ENCODE measurements at places on chromosomes 6 and 20.

- DNase-seq, result no peak
These were observed 12.6 kb downstream of the CENPW start for GRCh38 chr6:126352514-126352913.

- DNase-seq, result no peak
These were observed 136.5 kb downstream of the BTBD9 start for GRCh38 chr6:38503032-38503773.

GRCh38 chr6:40563111-40563510, 24.1 kb downstream of the LRFN2 start:
- DNase-seq, result no peak

- peak; percentile 54 for DNase-seq
These were observed 31.1 kb downstream of the SERPINB6 start for GRCh38 chr6:2940010-2940850.

GRCh38 chr6:151436802-151437201, 15.1 kb downstream of the RMND1 start:
- no peak for DNase-seq

- no peak for DNase-seq
These were observed 40.3 kb downstream of the TAF4 start for GRCh38 chr20:62025394-62025793.

GRCh38 chr6:35694462-35694861, 5.7 kb upstream of the FKBP5 start:
- DNase-seq, result no peak

GRCh38 chr6:10146715-10147451, 268.0 kb downstream of the TFAP2A start:
- no peak for DNase-seq

- no peak for DNase-seq
These were observed 165.5 kb upstream of the SCGN start for GRCh38 chr6:25486550-25486949.

DNA sequence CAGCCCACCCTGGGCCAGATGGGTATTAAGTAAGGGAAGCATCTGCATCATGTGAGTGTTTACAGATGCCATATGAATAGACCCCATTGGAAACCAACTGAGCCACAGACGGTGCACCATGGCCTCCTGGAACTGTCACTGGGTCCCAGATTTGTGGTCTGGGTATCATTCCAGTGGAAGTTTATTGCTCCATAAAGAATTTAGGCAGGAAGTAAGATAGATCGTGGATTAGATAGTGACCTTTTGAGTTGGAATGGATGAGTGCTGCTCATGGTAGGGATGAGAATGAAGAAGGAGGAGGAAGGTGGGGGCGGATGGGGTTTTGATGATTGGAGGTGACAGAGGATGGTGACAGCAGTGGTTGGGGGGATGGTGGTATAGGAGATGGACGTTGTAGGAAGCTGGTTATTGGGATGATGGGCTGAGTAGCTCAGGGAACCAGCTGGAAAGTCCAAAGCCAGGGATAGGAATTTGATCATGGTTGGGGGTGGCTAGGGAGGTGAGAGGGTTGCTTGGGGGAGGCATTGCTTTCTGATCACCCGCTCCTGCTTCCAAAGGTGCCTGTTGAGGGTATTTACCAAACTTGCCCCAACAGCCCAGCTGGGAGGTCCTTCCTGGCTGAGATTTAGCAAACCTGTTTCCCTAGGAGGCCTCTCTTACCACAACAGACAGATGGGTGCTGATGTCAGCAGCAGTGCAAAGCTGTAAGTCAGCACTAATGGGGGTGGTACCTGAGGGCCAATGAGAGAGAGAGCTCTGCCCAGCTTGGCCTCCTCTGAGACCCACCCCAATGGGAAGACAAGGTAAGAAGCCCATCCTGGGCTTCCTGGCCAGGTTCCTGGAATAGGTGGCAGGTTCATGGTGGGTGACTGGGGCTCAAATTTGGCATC, 78.0 kb downstream of the VEGFA start:
- no peak for DNase-seq

- DNase-seq, result no peak
These were observed 49.9 kb upstream of the TOP1 start for GRCh38 chr20:40978761-40979160.

- DNase-seq, result no peak
These were observed 22.0 kb downstream of the PRDM1 start for GRCh38 chr6:106108129-106108528.

- DNase-seq, result no peak
These were observed 172.8 kb downstream of the TINAG start for GRCh38 chr6:54481091-54481490.

DNA sequence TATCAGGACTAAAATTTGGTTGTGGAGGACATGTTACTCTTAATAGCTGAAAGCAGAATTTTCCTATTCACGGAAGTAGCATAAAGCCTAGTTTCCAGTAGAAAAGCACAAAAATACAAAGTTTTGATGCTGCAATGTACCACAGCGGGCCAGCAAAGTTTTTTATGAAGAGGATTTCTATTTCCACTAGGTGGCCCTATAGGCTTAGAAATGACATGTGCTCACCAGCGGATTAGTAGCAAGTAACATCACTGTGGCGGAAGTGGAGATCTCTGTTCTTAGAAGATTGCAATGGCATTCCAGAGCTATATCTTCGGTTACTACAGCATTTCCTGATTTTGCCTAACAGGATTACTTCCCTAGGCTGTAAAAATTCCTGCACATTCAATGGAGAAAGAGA, 1219.0 kb upstream of the EYS start:
- no peak for DNase-seq

GRCh38 chr20:48489656-48490055, 338.1 kb downstream of the PREX1 start:
- DNase-seq, result no peak

GRCh38 chr20:18397030-18397429, 69.8 kb downstream of the DZANK1 start:
- DNase-seq, result no peak

DNA sequence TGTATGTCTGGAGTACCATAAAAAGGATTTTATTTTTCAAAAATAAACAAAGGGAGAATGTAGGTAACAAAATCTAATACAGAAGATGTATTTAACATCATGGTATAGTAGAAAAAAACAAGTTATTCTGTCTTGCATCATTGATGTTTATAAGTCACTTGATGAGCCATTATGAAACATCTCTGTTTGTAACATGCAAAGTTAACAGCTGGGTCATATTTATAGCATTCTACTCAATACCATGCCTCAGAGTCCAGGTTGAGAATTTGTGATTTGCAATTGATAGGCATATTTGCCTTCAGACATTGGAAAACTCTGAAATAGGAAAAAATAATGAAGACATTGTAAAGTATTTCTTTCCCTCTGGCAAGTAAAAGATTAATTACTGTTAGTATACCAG, 52.3 kb upstream of the IL20RA start:
- DNase-seq, result no peak

GRCh38 chr20:57464642-57465211, 60.2 kb downstream of the CTCFL start:
- DNase-seq, result no peak

DNA sequence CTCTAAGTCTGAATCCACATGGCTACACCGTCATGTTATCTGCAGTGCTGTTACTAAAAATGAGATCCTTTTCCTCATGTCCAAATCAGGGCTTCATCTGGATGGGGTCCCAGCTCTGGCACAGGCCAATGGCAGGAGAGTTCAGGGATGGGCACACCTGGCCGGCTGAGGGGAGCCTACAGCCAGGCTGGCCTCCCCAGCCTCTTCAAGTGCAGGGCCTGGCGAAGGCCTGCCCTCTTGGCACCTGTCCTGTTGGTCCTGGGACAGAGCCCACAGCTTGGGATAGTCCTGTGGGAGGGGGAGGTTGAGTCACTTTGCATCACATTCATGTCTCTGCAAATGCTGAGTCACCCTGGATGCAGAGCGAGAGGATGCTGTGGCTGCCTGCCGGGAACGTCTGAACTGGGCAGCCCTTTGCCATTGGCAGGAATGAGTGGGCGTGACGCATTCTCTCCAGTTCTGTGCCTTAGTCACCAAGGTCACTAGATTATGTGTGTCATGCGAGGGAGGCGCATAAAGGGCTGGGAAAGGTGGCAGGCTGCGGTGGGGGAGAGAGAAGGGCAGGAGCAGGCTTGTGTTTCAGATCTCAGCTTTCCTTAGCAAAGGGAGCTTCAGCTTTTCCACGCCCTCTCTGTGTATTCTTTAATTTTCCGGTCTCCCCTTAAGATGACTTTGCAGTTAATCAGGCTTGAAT, 223.2 kb upstream of the ECI2 start:
- DNase-seq, result no peak

GRCh38 chr6:47075168-47075567, 33.0 kb upstream of the ADGRF1 start:
- DNase-seq, result no peak

DNA sequence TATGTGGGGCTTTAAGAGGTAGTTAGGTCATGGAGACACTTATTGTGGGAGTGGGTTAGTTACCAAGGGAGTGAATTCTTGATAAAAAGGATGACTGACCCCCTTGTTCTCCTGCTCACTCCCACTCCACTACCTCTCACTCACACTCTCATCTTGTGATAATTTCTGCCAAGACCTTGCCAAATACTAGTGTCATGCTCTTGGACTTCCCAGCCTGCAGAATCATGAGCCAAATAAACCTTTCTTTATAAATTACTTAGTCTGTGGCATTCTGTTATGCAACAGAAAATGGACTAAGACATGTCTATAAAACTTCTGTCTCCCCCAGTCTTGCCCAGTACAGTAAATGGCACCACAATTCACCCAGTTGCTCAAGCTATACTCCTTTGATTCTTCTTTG, 93.3 kb downstream of the COL21A1 start:
- DNase-seq, result no peak

GRCh38 chr6:148516217-148516616, 173.6 kb downstream of the SASH1 start:
- no peak for DNase-seq

DNA sequence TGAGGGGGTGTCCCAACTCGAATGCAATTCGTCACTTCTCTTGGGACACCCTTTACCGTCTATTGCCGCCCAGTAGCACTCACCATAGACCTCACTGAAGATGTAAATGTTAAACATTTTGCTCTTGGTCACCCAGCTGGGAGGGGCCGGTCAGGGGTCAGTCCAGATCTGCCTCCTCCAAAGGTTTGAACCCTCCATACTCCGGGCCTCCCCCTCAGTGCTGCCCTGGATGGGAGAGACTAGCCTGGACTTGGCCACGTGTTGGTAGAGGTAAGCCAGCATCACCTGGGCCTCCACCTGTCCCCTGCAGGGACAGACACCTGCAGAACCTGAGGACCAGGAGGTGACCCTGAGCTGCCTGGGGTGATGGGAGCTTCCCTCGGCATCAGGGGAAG, 5.0 kb upstream of the MYT1 start:
- no peak for DNase-seq

DNA sequence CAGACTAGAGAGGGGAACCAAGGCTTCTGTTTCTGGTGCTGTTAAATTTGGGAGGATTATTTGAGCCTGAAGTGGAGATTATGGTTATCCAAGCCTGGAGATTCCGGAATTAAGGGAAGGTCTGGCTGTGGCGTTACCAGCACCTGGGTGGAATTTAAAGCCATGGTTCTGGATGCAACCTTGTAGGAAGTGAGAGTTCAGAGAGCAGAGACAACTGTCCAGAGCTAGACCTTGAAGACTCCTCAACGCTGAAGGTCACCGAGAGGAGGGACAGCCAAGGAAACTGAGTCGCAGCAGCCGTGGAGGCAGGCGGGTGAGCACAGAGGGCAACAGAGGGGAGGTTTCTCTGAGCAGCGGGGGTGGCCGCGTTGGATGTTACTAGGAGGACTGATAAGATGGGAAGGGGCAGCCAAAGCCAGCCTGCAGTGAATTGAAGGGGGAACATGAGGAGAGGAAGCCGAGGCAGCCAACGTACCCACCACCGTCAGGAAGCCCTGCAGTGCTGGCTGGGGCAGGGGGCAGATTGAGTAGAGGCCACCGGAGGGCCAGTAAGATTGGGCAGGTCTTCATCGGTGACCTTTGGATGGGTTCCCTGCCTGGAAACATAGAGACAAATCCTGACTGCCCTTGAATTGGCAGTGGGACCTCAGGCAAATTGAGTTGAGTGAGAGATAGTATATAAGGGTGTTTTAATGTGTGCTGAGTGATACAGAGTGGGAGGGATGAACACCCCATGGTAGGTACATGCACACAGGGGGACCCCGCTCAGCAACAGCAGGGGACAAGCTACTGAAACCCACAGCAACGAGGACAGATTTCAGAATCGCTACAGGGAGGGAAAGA, 90.3 kb downstream of the SNX5 start:
- DNase-seq, result no peak

DNA sequence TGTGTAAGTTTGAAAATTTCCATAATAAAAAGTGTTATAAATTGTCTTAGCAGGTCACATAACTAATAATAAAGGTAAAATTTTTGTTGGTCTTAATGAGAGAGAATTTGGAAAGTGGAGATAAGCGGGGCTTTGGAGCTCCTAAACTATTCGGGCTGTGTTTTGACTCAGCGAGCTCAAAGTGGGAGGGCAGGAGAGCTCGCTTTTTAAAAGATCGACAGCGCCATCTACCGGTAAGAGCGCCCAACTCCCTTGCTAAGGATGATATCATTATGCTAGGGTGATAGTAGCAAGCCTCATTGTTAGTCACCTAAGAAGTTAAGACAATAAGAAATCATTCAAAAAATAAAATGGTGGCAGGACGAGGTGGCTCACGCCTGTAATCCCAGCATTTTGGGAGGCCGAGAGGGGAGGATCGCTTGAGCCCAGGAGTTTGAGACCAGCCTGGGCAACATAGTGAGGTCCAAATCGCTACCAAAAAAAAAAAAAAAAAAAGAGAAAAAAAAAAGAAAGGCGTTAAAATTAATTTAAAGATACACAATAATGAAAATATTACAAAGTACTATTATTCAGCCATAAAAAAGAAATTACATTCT, 24.8 kb downstream of the C6orf15 start:
- peak; percentile 52 for DNase-seq

- no peak for DNase-seq
These were observed 62.5 kb downstream of the RAMACL start for GRCh38 chr6:166523782-166524559.

DNA sequence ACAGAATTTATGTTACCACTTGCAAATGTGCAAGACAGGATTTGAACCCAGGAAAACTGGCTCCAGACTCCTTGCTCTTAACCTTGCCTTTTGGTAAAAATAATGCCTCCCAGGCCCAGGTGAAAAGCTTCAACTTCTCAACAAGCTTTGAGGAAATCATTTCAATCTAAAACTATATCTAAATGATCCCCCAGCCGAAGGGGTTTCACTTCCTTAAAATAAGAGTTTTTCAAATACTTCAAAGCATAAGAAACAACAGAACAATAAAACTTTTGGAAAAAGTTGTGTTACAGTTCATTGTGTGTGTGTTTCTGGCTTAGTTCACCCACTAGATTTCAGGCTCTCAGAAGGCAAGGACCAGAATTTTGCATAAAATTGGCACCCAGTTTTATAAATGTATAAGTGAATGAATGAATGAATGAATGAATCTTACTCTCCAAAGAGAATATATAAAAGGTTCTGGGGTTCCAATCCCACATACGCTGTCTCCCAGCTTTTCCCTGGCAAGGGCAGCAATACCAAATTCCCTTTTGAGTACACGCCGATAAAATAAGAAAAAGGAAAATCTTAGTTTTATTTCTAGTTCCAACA, 5.4 kb downstream of the OR2H2 start:
- DNase-seq, result no peak

DNA sequence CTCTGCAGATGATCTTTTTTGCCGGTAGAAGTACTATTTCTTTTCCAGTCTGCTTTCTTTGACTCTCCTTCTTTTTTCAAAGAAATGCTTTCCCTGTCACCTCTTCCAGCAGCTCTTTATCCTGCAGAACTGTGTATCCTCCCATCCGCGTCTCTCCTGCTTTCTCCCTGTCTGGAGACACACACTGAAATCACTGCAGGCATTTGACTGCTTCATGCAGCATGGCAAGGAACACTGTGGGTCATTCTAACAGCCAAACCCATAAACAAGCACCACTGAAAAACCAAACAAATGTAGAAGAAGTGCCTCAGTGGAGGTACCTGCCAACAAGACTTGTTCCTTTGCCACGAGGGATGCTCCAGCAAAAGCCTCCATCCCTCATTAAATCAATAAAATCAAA, 403.7 kb upstream of the CITED2 start:
- no peak for DNase-seq

All from stimulated activated CD8-positive, alpha-beta memory T cell treated with anti-CD3 and anti-CD28 coated beads, Interleukin-7, amount 100 ng/mL, for 48 hours (primary cell).